Activated T-cell treated with anti-CD3 and anti-CD28 coated beads, Interleukin-2, amount 50 U/mL, for 72 hours (primary cell): ENCODE measurements at places on chromosomes 2 and 18.

DNA sequence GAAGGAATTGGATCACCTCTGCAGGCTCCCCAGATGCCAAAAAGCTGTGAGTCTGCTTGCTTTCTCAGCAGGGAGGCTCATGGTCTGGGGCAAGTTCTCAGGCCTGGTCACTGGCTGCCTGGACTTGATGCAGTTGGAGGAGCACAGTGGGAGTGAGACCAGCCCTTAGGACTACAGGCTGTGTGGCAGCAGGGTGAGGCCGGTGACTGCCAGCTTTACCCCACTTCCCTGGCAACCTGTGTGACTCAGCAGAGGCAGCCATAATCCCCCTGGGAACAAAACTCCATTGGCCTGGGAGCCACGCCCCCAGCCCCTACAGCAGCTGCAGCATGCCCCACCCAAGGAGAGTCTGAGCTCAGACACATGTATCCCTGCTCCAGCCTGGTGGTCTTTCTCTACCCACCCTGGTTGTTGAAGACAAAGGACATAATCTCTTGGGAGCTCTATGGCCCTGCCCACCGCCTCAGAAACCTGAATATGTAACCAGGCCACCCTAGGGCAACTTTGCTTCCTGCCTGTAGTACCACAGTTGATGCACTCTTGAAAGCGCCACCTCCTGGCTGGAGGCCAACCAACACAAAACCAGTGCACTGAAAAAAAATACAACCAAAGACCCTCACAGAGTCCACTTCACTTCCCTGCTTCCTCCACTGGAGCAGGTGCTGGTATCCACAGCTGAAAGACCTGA, 106.8 kb upstream of the SPATS2L start:
- H3K27ac ChIP-seq = no peak overlapping the region
- peaks cover 7% of the 10 kb centered on the region for H3K27me3 ChIP-seq
- DNase-seq = no peak

- no peaks in the 10 kb centered on the region for H3K4me1 ChIP-seq
- H3K36me3 ChIP-seq = peaks cover 2% of the 10 kb centered on the region
- no peak overlapping the region for H3K27ac ChIP-seq
- DNase-seq = no peak
- H3K27me3 ChIP-seq = no peaks in the 10 kb centered on the region
Observed at GRCh38 chr2:142723236-142723635, 154.2 kb upstream of the KYNU start.

DNA sequence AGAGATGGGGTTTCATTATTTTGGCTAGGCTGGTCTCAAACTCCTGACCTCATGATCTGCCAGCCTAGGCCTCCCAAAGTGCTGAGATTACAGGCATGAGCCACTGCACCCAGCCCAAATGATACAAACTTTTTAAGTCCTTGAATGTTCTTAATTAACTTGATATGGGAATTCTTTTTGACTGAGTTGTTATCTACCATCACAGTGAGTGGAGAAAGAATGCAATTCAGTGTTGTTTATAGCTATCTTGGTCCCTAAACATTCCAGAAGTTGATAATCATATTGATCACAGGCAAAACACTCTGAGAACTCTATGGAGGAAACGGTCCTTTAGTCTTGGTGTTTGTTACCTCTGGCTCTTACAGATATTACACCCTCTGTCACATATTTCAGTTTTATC, 1072.5 kb downstream of the SUCLG1 start:
- no peak overlapping the region for H3K4me3 ChIP-seq
- no peaks in the 10 kb centered on the region for H3K4me1 ChIP-seq
- H3K27me3 ChIP-seq = no peaks in the 10 kb centered on the region
- no peak for DNase-seq
- H3K36me3 ChIP-seq = no peaks in the 10 kb centered on the region
- H3K27ac ChIP-seq = no peak overlapping the region

GRCh38 chr2:106953236-106953635, 67.3 kb upstream of the ST6GAL2 start:
- no peaks in the 10 kb centered on the region for H3K36me3 ChIP-seq
- H3K4me3 ChIP-seq = no peak overlapping the region
- H3K27ac ChIP-seq = no peak overlapping the region
- no peak for DNase-seq
- H3K4me1 ChIP-seq = no peaks in the 10 kb centered on the region

- no peak overlapping the region for H3K4me3 ChIP-seq
- H3K27ac ChIP-seq = no peak overlapping the region
- H3K27me3 ChIP-seq = no peaks in the 10 kb centered on the region
- no peaks in the 10 kb centered on the region for H3K4me1 ChIP-seq
Observed at GRCh38 chr2:83602753-83603152, 856.3 kb downstream of the SUCLG1 start.

- H3K4me1 ChIP-seq = peaks cover 5% of the 10 kb centered on the region
- H3K4me3 ChIP-seq = no peak overlapping the region
- H3K36me3 ChIP-seq = no peaks in the 10 kb centered on the region
Observed at GRCh38 chr2:176581557-176582165, 312.4 kb downstream of the MTX2 start.

DNA sequence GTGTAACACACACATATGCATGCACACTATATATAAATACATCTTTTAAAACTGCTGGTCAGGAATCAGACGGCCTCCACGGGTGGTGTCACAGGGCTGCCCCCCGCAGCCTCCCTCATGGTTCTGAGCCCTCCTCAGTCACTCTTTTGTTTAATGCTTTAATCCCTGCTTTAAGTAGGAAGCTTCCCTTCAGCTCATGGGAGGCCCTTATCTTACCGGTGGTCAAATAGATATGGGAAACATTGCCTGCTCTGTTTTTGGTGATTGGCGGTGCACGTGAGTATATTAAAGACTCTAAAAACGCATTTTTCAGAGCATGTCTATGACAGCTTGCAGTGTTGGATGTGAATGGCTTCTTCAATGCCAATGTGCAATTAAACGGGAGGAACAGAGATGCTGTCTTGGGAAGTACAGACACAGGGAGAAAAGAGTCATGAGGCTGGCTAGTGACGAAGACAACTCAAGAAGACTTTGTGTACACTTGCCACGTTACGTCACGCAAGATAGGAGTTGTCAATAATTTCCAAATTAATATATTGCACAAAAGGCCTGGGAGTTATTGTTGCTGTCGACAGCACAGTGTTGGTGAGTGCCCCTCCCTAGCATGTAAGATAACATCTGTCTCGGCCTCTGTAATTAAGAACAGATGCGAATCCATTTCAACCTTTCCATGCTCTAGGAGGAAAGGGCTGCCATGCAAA, 23.3 kb downstream of the GNLY start:
- DNase-seq = no peak
- no peaks in the 10 kb centered on the region for H3K36me3 ChIP-seq
- H3K27me3 ChIP-seq = no peaks in the 10 kb centered on the region
- H3K4me1 ChIP-seq = peaks cover 7% of the 10 kb centered on the region

DNA sequence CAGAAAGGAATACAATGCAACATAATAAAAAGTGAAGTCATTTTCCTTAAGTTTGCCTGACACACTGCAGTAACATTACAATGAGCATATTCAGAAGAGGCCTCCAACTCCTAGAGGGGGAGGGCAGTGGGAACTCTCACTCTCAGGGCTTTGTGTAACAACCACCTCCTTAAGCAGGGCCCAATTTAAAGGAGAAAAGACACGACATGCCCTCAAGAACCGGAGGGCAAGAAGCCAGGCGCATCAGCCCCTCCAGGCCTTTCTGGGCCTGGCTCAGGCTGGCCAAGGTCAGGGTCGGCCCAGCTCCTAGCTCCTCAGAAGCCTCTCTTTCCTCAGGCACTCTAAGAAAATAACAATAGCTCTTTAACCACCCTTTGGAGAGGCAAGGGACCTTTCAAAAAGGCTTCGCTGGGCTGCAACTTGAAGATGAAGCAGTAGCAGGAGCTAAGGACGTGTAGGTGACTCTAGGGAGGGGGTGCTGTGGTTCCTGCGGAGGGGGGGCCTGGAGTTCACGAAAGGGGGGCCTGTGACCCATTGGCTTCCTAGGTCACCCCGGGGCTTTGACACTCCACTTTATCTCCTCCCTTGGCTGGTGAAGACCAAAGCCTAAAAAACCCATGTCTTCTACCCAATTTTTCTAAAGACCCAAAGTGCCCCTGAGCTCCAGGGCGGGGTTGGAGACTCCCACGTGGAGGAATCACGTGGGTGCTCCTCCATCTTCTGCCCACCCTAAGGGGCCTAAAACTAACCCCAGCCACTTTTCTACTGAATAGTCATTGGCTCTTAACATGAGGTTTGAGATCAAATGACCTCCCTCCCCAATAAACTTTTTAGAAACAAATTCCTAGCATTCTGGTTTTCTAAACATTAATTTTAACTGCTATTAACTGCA, 13.3 kb downstream of the SERTAD2 start:
- peak overlapping the region; percentile 32 for H3K4me3 ChIP-seq
- peaks cover 10% of the 10 kb centered on the region for H3K36me3 ChIP-seq
- H3K27me3 ChIP-seq = no peaks in the 10 kb centered on the region
- H3K4me1 ChIP-seq = peaks cover 84% of the 10 kb centered on the region
- DNase-seq = no peak
- H3K27ac ChIP-seq = no peak overlapping the region

- H3K4me3 ChIP-seq = no peak overlapping the region
- H3K36me3 ChIP-seq = peaks cover 2% of the 10 kb centered on the region
- no peak overlapping the region for H3K27ac ChIP-seq
Observed at GRCh38 chr2:101725515-101726192, 28.1 kb downstream of the MAP4K4 start.

- no peak overlapping the region for H3K27ac ChIP-seq
- no peaks in the 10 kb centered on the region for H3K27me3 ChIP-seq
- H3K4me1 ChIP-seq = peaks cover 21% of the 10 kb centered on the region
Observed at GRCh38 chr2:28547223-28547860, 51.5 kb downstream of the PLB1 start.

- H3K4me3 ChIP-seq = no peak overlapping the region
- DNase-seq = no peak
- H3K36me3 ChIP-seq = no peaks in the 10 kb centered on the region
- H3K4me1 ChIP-seq = no peaks in the 10 kb centered on the region
- H3K27ac ChIP-seq = no peak overlapping the region
- no peaks in the 10 kb centered on the region for H3K27me3 ChIP-seq
Observed at GRCh38 chr2:1816414-1816911, 72.1 kb upstream of the PXDN start.

- H3K4me3 ChIP-seq = no peak overlapping the region
- peaks cover 12% of the 10 kb centered on the region for H3K27me3 ChIP-seq
- H3K27ac ChIP-seq = no peak overlapping the region
- no peak for DNase-seq
- H3K4me1 ChIP-seq = no peaks in the 10 kb centered on the region
Observed at GRCh38 chr18:61882296-61883004, 10.4 kb downstream of the RNF152 start.

GRCh38 chr2:3108105-3108504, 269.5 kb downstream of the EIPR1 start:
- no peak overlapping the region for H3K4me3 ChIP-seq
- H3K4me1 ChIP-seq = no peaks in the 10 kb centered on the region
- DNase-seq = no peak

- H3K4me3 ChIP-seq = no peak overlapping the region
- H3K27me3 ChIP-seq = no peaks in the 10 kb centered on the region
- no peaks in the 10 kb centered on the region for H3K36me3 ChIP-seq
- peak overlapping the region; percentile 20 for H3K27ac ChIP-seq
Observed at GRCh38 chr2:88599527-88599926, 27.7 kb downstream of the EIF2AK3 start.
